ENCODE measurements at places on chromosomes 1 and 21.
A peak's percentile ranks its signal among the peaks of the same experiment; 100 is the strongest.

DNA sequence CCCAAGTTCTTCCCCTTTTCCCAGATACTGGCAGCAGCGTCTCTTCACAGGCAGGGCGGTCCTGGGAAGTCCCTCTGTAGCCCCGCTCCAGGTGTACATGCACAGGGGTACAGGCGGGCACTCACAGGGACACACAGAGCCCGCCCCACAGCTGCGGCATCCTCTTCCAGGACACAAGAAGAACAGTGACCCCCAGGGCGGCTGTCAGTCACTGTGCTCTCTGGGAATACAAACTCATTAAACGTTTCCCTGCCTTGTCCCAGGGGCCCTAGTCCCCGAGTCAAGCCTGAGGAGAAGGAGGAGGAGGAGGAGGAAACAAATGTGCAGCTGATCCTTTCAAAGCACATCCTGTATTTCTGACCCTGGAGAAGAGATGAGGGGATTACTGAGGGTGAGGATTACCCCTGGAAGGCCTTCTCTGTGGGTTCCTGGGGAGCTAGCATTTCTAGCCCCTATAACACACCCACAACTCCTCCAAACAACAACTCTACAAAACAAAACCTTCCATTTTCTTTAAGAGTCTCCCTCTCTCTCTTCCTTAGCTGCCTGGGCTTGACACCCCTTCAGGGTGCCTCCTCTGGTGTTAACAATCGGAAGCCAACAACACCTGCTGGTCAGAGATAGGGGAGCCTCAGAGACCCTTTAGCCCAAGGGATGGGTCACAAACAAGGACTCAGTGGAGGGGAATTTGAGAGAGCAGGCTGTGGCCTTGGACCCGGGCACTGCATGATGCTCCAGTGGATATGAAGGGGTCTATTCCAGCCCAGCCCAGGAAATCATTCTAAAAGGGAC is 28.4 kb upstream of the DMBX1 start:
- DNase-seq, result no peak

- DNase-seq, result peak; percentile 16
Observed at GRCh38 chr1:224245188-224245587, 62.1 kb downstream of the DEGS1 start.

- DNase-seq, result no peak
Observed at GRCh38 chr1:111219557-111220286, 7.8 kb upstream of the CHI3L2 start.

GRCh38 chr1:225617479-225617878 is 35.4 kb downstream of the ENAH start:
- DNase-seq, result no peak

DNA sequence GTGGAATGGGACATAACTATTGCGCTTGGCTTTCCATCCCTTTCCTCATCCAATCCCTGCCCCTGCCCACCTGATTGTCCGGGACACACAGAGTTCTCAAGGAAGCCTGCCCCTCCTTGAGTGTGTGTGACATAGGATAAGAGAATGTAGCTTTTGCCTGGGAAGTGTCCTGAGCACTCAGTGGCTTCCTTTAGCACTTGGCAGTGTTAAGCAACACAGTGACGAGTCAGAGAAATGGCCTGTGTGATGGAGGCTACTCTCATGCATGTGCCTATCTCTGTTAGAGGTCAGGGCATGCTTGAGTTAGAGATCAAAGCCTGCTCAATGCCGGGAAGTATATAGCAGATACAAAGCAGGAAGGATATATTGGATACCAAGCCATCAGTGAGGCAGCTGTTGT is 289.5 kb downstream of the SIPA1L2 start:
- no peak for DNase-seq

DNA sequence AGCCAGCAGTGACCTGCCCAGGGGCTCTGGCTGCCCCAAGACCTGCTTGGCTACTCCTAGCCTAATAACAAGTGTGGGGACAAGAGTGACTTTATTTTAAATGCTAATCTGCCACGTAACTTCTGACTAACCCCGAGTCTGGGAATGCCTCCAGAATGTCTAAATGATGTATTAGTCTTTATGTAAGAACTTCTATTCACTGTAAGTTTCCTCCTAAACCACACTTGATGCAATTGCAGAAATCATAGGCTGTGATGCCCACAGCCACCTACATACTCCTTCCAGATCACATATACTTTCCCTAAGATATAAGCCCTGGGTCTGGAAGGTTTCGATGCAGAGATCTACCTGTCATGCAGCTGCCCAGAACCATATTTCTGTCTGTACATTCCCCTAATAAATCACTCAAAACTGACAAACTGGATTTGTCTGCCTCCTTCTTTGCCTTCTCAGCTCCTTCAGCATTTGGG is 5.9 kb upstream of the VPS45 start:
- DNase-seq, result no peak

GRCh38 chr21:14382486-14382834 is 486 bp downstream of the HSPA13 start:
- no peak for DNase-seq

DNA sequence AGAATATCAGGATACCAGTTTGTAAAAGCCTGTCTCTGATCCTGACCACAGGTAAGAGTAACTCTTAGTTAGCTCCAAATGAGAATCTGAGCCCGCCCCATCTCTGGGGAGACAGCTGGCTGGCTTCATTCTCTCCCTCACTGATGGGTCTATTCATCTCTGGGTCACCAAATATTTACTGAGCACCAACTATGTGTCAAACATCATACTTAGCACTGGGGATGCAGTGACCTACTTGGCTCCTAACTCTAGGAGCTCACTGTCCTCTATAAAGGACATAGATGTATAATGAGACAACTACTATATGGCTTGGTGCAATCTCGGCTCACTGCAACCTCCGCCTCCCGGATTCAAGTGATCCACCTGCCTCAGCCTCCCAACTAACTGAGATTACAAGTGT is 29.8 kb upstream of the BCL10 start:
- no peak for DNase-seq

GRCh38 chr1:67753776-67754525 is 69.0 kb downstream of the GADD45A start:
- DNase-seq, result no peak

- DNase-seq, result no peak
Observed at GRCh38 chr21:42855171-42855936, 24.0 kb downstream of the WDR4 start.

GRCh38 chr1:30754684-30755171 is 2.8 kb downstream of the LAPTM5 start:
- no peak for DNase-seq

Measured in activated gamma-delta T cell treated with Interleukin-2 at 50 U/mL for 16 hours (primary cell).